Stimulated activated CD4-positive, alpha-beta T cell treated with anti-CD3 and anti-CD28 coated beads, Interleukin-1b, Interleukin-23, amount 100 ng/mL, for 4 hours (primary cell): ENCODE measurements at places on chromosomes 7 and 10.

- no peak for DNase-seq
Measured at GRCh38 chr10:82149674-82150073, 274.7 kb downstream of the NRG3 start.

DNA sequence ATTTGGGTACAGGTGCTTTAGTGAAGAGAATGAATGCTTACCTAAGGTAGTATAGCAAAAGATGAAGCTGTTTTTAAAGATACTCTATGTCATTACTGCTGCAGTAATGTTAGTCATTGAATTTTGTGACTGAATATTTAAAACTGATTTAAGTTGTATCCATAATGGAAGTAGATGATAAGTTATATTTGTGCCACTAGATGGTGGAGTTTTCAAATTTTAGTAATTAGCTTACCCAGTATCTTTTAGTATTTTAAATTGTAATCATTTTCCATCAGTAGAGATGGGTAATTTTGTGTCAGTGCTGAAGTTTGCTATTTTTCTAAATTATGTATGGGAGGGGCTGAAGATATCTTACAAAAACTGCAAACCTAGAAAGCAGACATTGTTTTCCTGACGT lies 25.2 kb downstream of the HBP1 start:
- no peak for DNase-seq

DNA sequence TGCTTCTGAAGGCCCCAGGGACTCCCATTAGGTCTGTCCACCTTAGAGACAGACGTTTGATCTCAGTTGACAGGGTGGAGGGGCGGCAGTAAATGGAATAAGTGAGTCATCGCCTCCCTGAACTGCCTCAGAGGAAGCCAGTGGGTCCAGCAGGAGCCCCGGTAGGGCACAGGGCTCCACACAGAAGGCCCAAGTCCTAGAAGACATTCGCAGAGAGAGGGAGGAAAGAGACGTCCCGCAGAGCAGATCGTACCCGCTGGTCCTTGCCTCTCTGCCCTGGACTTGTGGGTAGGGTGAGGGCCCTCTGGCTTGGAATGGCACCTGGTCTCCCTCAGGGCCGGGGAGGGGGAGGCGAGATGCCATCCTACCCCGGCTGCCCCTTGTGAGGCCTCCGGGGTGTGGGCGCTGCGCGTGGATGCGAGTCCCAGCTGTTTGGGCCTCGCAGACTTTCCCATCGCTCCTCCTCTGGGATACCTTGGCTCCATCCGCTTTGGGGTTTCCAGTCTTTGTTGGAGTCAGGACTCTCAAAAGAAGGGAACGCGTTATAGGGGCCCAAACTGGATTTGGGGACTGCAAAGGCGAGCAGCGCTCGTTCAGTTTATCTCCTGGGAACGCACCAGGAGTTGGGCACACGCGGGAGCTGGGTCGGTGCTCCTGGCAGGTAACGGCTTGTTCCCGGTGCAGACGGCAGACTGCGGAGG lies 5.1 kb downstream of the TLX1 start:
- DNase-seq = no peak

GRCh38 chr7:139718141-139718540 lies 59.7 kb downstream of the HIPK2 start:
- no peak for DNase-seq

- DNase-seq = no peak
Measured at GRCh38 chr10:105986912-105987635, 1177.4 kb downstream of the SORCS1 start.

DNA sequence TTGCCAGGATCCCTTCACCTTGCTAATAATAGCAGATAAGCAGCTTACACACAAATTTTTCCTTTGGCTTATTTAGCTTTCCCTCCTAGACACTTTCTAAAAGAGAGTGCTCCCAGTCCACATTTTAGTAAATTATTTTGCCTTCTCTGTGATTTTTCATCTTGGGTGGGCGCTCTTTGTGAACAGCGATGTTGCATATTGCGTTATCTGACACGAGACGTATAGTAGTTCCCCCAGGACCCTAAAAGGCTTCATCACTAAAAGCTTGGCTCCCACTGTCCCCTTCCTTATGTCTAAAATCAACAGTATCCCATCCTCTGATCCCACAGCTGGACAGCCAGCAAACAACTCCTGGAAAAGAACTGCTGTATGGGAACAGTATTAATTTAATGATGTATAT lies 232.9 kb downstream of the DYNC1I1 start:
- DNase-seq = no peak

- no peak for DNase-seq
Measured at GRCh38 chr7:130345136-130345535, 520 bp downstream of the CPA5 start.

GRCh38 chr10:70324339-70324861 lies 40.6 kb upstream of the NPFFR1 start:
- DNase-seq = no peak

DNA sequence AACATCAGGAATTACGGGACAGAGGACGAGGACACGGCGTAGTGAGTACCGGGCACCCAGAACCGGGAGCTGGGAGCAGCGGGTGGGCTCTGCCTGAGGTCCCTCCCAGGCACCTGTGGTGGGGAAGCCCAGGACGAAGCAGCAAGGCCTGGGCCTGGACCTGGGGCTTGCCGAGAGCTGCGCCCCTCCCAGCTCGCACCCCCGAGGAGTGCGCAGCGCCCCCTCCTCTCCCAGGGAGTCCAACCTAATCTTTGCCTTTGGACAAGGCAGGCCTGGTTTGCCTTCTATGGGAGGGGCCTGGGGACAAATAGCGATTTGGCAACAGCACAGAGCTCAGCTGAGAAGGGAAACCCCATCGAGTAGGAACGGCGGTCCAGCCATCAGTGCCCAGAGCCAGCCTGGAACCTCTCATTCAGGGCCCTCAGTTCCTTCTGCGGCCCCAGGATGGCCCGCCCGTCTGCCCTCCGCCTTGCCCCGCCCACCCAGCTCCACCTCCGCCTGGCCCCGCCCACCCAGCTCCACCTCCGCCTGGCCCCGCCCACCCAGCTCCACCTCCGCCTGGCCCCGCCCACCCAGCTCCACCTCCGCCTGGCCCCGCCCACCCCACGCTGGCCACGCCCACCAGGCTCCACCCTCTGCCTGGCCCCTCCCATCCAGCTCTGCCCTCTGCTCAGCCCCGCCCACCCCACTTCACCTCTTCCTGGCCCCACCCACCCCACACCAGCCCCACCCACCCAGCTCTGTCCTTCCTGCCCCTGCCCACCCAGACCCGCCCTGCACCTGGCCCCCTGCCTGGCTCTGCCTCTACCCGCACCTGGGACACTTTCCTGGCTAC lies 32.5 kb upstream of the KNDC1 start:
- DNase-seq = peak; percentile 24

DNA sequence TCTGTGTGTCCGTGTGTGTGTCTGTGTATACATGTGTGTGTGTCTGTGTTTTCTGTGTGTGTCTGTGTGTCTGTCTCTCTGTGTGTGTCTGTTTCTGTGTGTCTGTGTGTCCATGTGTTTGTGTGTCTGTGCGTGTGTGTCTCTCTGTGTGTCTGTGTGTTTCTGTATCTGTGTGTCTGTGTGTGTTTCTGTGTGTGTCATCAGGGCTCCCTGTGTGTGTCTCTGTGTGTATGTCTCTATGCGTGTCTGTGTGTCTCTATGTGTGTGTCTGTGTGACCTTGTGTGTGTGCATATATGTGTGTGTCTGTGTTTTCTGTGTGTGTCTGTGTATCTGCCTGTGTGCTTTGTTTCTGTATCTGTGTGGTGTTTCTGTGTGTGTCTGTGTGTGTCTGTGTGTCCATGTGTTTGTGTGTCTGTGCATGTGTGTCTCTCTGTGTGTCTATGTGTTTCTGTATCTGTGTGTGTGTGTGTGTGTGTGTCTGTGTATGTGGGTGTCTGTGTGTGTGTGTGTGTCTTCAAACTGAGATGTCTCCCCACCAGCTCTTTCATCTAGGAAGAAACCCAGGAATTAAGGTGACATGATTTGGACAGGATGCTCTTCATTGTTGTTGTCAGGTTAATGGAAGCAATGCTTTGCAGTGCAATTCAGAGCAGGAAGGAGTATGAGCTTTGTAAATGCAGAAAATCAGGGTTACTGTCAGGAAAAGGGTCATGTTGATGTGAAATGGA lies 20.7 kb upstream of the PPIF start:
- DNase-seq = no peak

GRCh38 chr7:122219253-122219865 lies 75.3 kb upstream of the AASS start:
- no peak for DNase-seq

GRCh38 chr7:44976040-44976745 lies 2.6 kb downstream of the MYO1G start:
- DNase-seq = no peak

DNA sequence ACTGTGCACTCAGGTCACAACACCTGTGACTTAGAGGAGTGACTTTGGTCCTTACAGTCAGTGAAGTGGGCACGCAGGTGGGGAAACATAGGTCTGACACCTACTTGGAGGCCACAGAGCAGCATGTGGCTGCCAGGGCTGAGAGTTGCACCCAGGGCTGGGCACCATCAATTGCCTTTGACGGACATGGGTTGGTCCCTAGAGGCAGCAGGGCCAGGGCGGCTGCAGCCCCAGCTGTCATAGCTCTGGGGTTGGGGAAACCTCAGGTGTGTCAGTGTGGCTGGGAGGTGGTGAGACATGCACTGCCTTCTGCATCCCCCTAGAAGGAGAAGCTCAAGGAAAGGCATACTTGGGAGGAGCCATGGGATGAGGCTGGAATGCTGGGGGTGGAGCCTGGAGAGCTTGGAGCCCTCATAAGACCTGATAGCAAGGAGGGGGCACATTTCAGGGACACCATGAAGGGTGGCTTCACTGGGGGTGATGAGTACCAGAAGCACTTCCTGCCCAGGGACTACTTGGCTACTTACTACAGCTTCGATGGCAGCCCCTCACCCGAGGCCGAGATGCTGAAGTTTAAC lies at the start of gene INMT:
INMT (plus strand) TSS at position 440 of the 578 bp plus-strand sequence; CDS start at position 456, 16 bp downstream.
- no peak for DNase-seq

DNA sequence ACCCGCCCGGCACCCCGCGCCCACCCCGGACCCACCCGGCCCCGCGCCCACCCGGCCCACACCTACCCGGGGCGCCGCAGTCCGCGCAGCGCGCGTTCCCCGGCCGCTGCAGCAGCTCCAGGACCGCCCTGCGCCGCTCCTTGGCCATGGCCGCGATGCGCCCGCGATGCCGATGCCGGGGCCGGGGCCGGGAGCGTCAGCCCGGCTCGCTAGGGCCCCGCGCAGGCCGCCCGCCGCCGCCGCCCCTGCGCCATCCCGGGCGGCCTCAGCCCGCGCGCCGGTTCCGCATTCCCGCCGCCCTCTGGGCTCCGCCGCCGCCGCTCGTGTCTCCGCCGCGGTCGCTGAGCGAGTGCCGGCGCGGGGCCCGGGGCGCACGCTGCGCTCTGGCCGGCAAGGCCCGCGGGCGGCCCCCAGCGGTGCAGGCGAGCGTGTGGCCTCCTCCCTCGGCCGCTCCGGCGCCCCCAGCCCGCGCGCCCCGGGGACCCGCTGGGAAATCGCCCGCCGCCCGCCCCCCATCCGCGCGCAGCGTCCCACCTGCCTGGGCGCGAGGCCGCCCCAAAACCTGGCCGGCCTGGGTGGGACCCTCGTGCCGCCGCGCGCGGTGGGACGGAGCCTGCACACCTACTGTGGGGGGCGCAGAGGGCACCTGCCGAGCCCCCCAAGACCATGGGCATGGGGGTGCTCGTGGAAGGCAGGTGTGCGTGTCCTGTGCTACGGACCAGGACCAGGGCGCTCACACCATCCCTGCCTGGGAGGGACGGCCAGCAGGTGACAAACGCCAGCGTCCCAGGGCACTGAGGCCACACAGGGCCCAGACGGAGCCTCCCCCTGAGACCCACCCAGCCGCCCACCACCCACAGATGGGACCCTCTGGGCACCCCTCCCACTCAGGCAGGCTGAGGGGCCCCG lies at the start of gene ADAP1:
ADAP1 (minus strand) TSS at position 351 of the 909 bp plus-strand sequence; CDS start at position 148, 203 bp downstream.
- peak; percentile 65 for DNase-seq

- no peak for DNase-seq
Measured at GRCh38 chr10:6299234-6299633, 96.5 kb downstream of the PFKFB3 start.
